Central memory CD4-positive, alpha-beta T cell (primary cell): ENCODE measurements at places on chromosomes 6 and 20.
A peak's percentile ranks its signal among the peaks of the same experiment; 100 is the strongest.

DNA sequence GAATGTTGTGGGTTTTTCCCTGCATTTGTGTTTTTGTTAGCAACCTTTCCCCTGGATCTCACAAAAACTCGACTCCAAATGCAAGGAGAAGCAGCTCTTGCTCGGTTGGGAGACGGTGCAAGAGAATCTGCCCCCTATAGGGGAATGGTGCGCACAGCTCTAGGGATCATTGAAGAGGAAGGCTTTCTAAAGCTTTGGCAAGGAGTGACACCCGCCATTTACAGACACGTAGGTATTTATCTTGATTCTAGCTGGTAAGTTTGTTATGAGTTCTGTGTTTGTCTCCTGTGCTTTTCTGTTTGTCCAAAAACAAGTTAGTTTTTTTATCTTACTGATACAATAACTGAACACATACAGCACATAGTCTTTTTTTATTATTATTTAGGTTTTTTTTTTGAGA lies 3.0 kb downstream of the SLC25A27 start:
- DNase-seq = no peak

GRCh38 chr6:164107297-164107995 lies 692.9 kb downstream of the QKI start:
- no peak for DNase-seq

DNA sequence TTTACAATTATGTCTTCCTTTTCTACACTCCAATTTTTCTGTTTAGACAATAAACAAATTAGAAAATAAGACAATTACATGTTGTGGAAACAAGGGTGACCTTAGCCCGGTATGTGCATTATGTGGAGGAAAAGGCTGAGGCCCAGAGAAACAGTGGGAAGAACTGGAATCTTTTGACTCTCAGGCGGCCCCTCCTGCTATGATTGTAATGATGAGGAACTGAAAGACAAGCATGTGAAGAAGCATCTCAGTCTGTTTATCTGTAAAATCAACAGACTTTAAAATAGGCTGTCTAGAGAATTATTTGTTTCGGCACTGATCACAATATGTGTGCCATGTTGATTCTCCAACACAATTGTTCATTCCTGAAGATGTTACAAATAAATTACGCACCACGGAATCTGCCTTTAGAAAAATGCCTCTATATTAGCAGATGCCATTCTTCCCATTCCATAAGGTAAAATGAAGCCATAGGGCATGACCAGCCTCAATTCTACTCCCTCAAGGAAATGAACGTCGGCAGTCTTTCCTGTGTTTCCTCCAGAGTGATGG lies 1201.6 kb upstream of the CITED2 start:
- no peak for DNase-seq

DNA sequence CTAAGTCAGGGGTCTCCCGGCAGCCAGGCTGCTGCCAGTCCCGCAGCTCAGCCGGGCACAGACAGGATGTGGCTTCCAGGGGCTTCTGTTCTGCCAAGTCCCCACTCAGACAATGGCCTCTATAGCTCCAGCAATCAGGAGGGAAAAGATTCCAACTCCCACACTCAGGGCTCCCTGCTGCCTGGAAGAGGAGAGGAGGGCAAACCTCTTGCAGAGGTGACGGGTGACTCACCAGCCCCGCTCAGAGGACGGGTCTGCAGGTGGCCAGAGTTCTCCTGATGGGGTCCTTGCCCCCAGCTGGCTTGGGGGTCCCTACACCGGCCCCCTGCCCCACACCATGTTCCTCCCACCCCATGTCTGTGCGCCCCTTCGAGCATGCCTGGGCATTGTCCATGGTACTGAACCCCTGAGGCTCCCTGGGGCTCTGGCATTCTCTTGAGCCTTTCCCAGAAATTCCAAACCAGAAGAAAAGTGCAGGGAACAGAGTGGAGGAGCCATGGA lies 32.6 kb downstream of the NTSR1 start:
- no peak for DNase-seq

GRCh38 chr6:11785774-11786579 lies 7.4 kb upstream of the ADTRP start:
- DNase-seq = peak; percentile 44

DNA sequence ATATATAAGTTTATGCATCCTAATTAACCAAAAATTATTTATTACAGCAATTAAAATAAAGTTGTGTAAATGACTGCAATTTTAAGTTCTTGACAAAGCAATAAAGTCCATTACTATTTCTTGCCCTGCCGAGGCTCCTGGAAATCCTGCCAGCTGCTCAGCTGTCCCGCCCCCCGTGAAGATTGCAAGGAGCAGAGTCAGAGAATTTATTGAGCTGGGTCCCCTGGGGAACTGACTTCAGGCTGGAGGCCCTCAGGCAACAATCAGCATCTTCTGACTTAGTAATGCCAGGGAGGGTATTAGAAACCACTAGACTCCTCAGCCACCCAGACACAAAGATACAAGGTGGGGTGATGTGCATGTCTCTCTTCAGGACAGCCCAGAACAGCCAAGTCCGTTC lies 92.3 kb downstream of the EDN3 start:
- DNase-seq = no peak

DNA sequence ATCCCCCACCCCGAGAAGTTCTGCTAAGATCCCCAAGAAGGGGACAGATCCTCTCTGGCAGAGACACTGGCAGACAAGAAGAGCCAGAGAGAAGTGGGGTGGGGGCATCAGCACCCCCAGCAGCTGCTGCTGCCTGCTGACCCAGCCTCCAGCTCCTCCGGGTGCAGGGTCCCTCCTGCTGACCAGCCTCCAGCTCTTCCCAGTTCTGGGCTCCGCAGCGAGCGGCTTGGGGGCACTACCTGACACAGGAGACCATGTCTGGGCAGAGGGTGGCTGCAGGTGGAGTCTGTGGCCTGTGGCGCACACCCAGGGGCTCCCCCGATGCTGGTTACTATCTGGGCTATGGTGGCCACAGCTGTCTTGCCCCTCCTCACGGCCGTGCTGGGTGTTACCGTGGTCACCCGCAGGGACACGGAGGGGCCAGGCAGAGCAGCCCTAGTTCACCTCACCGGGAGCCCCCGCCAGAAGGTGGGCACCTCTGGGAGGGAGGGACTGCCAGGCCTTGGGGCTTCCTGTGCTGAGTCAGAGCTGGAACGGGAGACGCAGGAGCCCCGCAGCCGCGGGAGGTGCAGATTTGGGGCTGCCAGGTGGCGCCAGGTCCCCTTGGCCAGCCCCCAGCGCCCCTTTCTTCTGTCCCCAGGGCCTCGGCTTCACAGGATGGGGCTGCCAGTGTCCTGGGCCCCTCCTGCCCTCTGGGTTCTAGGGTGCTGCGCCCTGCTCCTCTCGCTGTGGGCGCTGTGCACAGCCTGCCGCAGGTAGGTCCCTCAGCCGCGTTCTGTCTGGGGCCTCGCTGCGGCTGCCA lies 630 bp downstream of the LIME1 start:
- peak; percentile 68 for DNase-seq

DNA sequence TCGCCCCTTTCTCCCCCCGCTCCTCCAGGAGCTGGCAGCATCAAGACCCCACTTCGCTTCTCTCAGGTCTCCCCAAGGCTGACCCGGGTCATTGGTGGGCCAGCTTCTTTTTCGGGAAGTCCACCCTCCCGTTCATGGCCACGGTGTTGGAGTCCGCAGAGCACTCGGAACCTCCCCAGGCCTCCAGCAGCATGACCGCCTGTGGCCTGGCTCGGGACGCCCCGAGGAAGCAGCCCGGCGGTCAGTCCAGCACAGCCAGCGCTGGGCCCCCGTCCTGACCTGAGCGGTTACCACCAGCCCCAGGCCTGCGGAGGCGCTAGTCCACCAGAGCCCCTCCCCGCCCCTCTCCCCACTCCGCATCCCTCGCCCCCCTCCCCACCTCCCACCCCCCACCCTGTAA lies 1.0 kb downstream of the PPDPF start:
- no peak for DNase-seq

DNA sequence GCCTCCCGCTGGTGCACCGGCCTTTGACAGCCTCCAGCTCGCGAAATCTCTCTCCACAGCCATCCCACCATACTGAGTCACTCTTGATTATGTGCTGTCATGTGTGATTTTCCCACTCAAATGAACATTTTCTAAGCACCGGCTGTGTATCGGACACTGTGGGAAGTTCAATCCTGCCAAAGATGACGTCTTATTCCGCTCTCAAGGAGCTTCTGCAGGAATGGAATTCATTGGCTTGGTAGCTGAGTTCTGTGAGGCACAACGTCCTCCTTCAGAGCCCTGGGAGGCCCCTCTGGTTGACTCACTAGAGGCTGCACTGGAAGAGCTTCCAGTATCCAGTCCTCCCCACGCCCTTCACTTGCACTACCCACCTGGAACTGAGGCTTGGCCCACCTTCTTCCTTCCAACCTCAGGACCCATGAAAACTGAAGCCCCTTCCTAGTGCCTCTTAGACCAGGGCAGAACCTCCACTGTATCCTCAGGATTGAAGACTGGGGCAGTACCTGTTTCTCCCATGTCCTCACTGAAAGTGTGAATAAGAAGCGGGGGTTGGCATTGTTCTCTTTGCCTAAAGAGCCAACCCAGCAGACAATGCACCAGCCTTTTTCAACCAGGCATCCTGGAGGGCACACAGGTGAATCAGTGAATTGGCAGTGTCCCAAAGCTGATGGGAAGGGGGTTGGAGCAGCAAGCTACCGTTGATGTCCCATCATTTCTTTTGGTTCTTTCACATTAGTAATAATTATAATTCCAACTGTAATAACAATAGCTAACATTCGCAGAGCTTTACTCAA lies 1.7 kb downstream of the UNC5CL start:
- no peak for DNase-seq

DNA sequence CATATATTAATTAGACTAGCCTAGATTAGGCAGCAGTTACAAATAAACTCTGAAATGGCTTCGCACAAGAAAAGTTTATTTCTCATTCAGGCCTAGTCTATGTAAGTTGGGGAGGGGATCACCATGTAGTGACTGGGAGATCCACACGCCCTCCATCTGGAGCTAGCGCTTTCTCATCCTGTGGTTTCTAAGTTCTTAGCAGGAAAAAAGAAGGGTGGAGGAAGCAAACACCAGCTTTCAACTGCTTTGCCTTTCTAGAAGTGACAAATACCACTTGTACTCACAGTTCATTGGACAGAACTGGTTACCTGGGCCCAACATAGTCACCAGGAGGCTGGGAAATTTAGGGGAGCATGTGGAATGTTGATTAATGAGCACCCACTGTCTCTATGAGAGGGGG lies 46.6 kb downstream of the NDUFAF5 start:
- DNase-seq = no peak

- no peak for DNase-seq
These were observed 23.3 kb downstream of the SENP6 start for GRCh38 chr6:75624988-75625387.

GRCh38 chr6:89311853-89312531 lies 3.1 kb downstream of the GABRR2 start:
- DNase-seq = no peak

- no peak for DNase-seq
These were observed 69.4 kb downstream of the CPNE5 start for GRCh38 chr6:36769676-36770499.

GRCh38 chr20:14882846-14883245 lies 545.4 kb upstream of the FLRT3 start:
- DNase-seq = no peak

GRCh38 chr6:115945812-115946211 lies 114.9 kb downstream of the FRK start:
- DNase-seq = no peak

GRCh38 chr20:51680067-51680749 lies 88.0 kb downstream of the ATP9A start:
- DNase-seq = no peak

DNA sequence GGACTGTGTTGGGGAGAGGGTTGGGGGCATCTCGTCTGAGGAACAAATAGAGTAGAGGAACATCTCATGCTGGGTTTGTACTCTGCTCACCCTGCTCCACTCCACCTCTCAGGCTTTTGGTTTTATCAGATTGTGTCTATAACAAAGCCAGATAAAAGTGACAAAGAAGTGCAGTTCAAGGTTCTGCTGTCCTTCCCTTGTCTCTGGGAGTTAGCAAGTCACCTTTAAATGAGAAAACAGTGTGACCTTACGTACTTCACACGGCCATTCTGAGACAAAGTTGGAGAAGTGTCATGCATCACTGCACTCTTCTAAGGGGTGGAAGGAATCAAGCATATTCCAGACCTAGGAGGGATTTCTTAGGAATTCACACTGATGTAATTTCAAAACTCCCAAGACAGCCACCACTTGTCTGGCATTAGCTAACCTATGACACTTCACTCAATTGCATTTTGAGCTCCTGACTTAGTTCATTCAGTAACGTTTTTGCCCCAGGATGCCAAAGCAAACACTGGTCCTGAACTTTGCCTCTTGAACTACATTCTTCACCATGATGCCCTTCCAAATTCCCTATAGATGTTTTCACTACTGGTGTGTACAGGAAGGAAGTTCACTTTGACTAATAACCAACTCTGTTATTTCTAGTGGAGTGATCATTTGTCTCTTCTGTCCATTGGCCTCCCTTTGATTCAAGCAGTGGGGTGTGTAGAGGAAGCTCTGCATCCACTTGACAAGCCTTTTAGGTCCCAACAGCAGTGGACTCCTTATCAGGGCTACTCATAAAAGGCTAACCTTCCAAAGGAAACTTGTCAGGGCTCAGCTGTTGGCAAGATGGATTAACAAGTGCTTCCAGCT lies 647.6 kb upstream of the FLRT3 start:
- no peak for DNase-seq

DNA sequence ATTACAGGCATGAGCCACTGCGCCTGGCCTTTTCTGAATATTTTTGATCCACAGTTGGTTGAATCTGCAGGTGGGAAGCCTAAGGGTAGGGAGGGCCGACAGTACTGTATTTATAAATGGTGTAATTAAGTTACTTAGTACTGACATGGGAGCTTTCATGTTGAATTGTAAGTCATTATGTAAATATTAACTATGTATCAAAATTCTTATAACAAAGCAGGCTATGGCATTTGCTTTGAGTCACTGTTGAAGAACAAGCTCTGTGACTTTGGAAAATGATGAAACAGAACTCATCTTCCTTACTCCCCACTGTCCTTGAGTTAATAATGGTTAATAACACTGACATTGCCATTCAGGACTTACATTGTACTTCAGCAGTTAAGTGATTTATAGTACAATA lies 63.0 kb upstream of the TXNDC5 start:
- no peak for DNase-seq

DNA sequence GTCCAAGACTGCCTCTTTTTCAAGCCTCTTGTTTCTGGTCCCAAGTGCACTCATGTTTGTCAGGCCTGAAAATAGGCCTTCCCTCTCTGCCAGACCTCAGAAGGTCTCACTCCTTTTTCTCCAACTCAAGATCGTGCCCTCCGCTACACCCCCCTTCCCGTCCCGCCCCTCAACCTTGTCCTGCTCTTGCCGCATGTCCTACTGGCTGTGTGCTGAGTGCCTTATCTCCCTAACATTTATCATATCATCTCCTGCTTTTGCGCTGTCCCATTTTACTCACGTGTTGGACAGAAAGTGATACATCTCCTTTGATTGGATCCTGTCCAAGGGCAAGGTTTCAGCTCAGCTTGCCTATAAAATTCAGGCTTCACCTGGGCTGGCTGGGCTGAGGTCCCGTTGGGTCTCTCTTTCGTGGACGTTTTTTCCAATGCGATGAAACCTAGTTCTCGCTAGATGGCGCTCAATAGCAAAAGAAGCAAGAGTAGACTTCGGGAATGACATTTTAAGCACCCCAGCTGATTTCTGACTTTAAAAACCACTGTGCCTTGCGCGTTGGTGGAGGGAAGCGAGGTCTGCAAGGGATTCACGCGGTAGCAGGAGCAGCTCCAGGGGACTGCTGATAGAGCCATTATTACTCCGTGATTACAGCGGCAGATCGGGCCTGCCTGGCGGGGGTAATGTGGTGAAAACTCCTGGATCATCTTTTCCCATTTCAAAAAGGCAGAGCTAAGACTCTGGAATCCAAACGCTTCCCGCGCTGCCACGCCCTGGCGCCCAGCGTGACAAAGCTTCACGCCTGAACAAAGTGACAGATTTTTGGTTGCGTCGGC lies 137.6 kb downstream of the IMPG1 start:
- peak; percentile 19 for DNase-seq

GRCh38 chr6:149750136-149750609 lies 632 bp downstream of the PCMT1 start:
- DNase-seq = no peak
